ENCODE measurements at places on chromosomes 5 and 9.

- no peak for DNase-seq
Measured at GRCh38 chr9:122371846-122372245, 1.0 kb downstream of the PTGS1 start.

- no peak for DNase-seq
Measured at GRCh38 chr5:176621661-176622079, 8.7 kb downstream of the SNCB start.

DNA sequence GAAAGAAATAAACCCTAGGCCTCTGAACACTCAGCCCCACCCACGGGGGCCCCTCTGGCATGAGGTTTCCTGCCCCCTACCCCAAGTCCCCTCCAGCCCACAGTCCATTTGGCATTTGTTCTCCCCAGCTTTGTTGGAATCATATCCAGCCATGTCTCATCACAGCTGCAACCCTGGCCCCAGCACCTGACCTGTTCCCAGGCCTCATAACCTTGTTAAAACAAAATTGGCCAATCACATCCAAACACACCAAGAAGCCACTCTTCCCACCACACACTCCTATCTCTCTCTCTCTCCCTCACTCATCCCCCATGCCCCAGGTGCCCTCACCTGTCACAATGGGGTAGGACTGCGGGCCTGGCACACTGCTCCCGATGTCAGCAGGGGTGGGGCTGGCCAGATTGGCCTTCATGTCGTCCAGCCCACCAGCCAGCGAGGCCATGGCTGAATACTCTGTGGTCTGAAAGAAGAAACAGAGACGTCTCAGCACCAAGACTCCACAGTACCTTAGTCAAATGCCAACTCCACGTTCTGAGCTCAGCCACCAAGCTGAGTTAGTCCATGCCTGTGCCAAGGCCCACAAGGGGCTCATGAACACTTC is 110.9 kb downstream of the PAX5 start:
- no peak for DNase-seq

DNA sequence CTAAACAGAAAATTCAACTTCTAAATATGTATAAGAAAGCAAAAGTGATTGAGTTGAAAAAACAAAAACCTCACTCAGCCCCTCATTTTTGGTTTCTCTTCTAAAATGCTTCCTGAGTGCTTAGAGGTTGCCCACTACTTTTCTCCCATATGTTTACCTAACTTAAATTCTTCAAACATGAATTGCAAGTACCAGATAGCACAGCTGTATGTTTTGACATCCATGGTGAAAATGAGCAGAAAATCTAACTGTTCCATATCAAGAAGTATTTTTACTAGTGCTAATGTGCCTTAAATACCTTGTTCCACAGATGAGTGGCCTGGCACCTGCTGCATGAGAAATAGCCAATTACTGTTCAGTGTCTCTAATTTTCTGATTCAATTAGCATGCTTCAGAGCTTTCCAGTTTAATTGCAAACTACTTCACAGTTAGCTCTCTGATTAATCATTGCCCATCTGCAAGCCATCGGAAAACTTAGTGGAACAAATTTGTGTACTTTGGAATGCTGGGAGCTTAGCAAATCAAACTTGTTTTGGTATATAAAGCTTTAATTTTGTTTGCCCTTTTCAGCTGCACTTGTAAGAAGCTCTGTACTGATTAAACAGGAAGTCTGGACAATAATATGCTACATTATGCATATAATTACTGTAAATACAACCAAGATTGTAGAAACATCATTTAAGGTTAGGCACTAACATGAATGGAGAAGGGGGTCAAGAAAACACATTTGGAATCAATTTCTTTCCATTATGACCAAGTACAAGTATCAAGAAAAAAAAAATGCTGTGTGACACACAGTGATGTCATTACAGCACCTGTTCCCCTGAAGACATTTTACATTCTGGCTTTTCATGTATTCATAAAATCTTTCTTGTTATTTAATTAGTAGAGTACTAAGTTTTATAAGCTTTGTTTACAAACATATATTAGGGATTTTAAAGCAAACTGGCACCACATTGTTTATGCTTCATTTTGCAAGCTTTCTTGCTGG is 65.6 kb downstream of the POU5F2 start:
- peak; percentile 88 for DNase-seq

DNA sequence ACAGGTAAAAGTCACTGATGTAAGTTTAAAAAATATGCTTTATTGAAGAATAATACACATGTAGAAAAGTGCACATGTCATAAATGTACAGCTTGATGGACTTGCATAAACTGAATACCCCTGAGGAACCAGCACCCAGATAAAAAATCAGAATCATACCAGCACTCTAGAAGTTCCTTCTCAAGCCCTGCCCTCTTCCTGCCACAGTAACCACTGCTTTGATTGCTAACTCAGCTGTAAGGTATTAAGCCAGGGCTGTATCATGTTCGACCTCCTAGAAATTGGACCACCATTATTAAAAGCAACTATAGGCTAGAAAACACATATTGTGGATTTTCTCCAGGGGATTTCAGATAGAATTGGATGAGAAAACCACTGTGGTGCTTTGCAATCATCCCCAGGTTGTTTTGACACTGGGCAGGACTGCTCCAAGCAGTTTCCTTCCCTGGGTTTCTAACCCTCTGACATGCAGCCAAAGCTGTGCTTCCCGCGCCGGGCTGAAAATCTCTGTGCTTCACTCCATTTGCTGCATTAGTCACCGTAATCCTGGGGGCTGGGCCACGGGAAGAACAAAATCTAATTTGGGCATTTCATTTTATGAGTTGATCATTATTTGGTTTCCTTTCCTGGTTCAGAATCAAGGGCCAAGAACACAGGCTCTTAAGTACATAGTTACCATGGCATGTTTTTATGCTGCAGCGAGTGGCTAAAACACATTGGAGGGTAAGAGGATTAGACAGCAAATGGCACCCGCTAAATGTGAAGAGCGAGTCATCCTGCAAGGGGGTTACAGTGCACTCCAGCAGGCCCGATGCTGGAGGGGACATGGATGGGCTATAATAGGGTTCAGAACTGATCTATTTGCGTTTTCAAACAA is 139.4 kb upstream of the IL12B start:
- peak; percentile 50 for DNase-seq

GRCh38 chr5:93884254-93884653 is 142.9 kb upstream of the POU5F2 start:
- DNase-seq: no peak

- no peak for DNase-seq
Measured at GRCh38 chr9:4192450-4192849, 107.4 kb downstream of the GLIS3 start.

- DNase-seq: no peak
Measured at GRCh38 chr5:157486221-157486681, 26.2 kb downstream of the NIPAL4 start.

GRCh38 chr5:9108162-9108561 is 437.7 kb downstream of the SEMA5A start:
- no peak for DNase-seq

- DNase-seq: no peak
Measured at GRCh38 chr9:86749161-86749893, 198.0 kb downstream of the GAS1 start.

DNA sequence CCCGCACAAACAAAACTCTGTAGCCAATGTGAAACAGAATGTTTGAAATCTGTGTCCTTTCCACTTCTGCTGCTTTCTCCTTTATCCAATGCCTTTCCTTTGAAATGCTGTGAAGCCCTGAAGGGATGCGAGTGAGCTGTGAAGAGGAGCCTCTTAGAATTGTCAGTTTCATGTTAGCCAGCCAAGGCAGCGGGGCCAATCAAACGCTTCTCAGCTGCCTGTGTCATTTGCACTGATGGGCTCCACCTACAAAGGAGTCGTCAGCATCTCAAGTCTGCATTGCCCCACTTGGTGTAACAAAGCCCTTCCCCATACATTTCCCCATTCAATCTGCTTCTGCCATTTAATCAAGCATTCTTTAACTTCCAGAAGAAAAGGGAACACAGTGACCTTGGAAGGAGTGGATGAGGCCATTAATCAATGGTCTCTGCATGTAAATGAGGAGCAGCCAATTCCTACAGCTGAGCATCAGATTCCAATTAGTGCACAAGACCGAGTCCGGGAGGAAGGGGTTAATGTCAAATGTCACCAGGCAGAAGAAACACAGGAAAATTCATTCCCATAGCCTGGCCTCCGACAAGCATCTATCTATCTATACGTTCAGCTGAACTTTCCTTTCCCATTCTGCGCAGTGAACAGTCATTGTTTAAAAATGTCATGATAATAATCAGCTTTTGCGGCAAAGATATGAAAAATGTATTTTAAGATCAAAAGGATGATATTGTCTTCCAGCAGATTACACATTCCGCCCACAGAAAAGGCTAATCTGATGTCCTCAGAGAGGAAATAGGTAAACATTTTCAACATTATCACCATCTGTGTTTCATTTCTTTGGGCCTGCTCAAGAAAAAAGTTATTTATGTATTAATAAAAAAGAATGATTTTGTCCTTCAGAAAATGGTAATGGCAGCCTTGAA is 154.6 kb downstream of the FSTL4 start:
- DNase-seq: no peak

- no peak for DNase-seq
Measured at GRCh38 chr5:143166661-143167420, 236.6 kb downstream of the NR3C1 start.

- DNase-seq: no peak
Measured at GRCh38 chr5:51518607-51519006, 135.4 kb downstream of the ISL1 start.

GRCh38 chr9:37337301-37337890 is 85.1 kb upstream of the GRHPR start:
- DNase-seq: no peak

DNA sequence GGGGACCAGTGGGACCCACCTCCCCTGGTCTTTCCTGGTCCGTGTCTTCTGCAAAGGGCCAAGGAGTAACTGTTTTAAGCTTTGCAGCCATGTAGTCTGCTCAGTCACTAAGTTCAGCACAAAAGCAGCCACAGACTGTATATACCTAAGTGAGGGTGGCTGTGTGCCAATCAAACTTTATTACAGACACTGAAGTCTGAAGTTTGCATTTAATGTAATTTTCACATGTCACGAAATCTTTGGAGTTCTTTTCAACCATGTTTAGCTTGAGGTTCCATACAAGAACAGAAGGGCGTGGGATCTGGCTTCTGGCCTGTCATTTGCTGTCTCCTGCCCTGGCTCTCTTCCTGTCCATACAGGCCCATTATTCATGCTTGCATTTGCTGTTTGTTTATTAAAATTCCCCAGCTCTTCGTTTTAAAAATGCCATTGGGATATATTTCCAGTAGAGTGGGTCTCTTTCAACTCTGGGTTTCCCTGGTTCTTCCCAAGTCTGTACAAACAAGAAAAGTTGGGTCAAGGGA is 64.2 kb upstream of the ECM2 start:
- no peak for DNase-seq

- no peak for DNase-seq
Measured at GRCh38 chr9:130824643-130825350, 10.3 kb upstream of the ABL1 start.

DNA sequence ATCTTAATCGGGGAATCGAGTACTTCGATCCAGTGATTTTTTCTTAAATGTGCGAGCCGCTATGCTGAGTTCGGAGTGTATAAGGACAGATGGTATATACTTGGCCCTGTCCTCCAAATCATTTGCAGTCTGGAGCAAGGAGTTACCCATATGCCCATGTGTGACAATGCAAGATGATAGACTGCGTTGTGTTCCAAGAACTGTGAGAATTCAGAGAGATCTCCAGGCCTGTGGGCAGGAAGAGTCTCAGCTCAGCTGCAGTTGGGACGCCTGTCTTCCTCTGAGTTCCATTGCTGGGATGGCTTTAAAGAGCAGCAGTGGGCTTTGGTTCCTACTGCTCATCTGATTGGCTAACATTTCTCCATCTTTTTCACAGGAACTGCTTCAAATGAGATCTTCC is 106.6 kb downstream of the ADAMTS16 start:
- no peak for DNase-seq

DNA sequence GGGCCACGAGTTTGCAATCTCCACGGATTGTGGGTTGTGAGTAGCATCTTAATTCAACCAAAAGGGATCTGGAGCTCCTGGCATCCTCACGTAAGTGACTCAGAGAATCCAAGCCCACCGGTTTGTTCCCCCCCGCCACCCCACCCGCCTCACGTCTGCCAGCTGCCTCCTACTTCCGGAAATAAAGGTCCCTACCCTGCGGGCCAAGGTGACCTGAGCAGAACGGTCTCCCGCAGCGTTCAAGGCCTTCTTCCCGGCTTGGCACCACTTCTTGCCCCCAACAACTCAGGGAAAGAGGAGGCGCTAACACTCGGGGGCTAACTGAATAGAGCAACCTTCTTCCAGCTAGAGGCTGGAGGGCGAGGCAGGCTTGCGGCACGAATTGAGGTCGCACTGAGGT is 8.8 kb upstream of the GPRIN1 start:
- DNase-seq: no peak

DNA sequence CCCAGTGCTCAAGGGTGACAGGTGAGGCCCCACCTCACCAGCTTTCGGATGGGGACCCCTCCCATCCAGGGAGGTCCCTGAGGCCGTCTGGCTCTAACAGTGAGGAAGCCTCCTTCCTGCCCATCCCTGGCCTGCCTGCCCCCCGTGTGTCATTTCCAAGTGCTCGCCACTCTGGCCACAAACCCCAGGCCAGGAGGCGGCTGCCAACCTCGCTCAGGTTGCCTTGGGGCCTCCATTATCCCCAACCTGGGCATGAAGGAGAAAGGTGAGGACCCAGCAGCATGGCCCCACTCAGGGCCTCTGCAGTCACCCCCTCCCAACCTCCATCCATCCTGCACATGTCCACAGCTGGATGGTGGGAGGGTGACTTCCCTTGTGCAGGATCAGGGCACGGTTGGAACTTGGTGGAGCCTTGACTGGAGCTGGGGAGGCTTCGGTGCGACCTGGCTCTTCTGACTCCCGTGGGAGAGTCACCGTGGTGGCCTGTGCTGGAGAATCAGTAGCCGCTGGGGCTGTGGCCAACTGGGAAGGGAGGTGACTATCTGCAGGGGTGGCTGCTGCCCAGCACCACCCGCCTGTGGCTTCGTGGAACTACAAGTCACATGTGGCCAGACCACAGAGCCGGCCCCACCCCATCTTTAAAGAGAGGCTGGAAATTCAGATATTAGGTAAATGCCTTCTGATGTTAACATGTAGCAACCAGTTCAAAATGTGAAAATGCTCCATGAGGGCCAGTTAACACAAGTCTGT is 37.5 kb upstream of the GFPT2 start:
- no peak for DNase-seq

DNA sequence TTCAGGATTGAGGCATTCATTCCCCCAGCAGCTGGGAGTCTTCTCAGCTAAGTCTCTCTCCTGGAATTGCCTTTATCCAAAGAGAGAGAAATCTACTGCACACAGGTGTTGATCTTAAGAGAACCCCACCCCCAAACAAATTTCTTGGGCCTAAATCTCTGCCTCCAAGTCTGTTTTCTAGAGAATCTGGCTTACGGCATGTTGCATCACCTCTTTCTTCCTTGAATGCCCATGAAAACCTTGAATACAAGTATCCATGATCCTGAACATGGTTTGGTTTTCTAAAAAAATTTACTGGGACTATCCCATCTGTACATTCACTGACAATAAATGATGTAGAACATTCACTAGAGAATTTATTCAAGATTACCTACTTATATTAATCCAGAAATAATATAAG is 401.6 kb downstream of the PDE4D start:
- no peak for DNase-seq

- DNase-seq: no peak
Measured at GRCh38 chr5:39505791-39506190, 81.0 kb upstream of the DAB2 start.

GRCh38 chr9:126705767-126706697 is 92.3 kb downstream of the LMX1B start:
- no peak for DNase-seq

- DNase-seq: no peak
Measured at GRCh38 chr5:59713498-59713844, 180.1 kb downstream of the PDE4D start.

- no peak for DNase-seq
Measured at GRCh38 chr5:178564811-178565550, 25.2 kb downstream of the COL23A1 start.

- DNase-seq: no peak
Measured at GRCh38 chr9:127524373-127524772, 73.1 kb downstream of the LRSAM1 start.
